Activated naive CD4-positive, alpha-beta T cell treated with anti-CD3 and anti-CD28 coated beads, Interleukin-2, amount 50 U/mL, for 16 hours (primary cell): ENCODE measurements at places on chromosomes 6 and 20.

GRCh38 chr6:128847431-128848210 lies 35.3 kb upstream of the LAMA2 start:
- DNase-seq, result no peak

DNA sequence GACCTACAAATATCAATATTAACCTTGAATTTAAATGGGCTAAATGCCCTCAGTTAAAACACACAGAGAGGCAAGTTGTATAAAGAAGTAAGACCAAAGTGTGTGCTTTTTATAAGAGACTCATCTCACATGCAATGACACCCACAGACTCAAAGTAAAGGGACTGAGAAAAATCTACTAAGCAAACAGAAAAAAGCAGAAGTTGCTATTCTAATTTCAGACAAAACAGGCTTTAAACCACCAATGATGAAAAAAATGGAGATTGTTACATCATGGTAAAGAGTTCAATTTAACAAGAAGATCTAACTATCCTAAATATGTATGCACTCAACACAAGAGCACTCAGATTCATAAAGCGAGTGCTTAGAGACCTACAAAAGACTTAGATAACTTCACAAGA lies 741.9 kb upstream of the MARCKS start:
- DNase-seq, result no peak

- DNase-seq, result no peak
Measured at GRCh38 chr6:16254535-16254934, 16.1 kb downstream of the GMPR start.

- no peak for DNase-seq
Measured at GRCh38 chr6:140043357-140043756, 668.9 kb upstream of the CITED2 start.

GRCh38 chr6:159307246-159307790 lies 138.1 kb downstream of the FNDC1 start:
- no peak for DNase-seq

DNA sequence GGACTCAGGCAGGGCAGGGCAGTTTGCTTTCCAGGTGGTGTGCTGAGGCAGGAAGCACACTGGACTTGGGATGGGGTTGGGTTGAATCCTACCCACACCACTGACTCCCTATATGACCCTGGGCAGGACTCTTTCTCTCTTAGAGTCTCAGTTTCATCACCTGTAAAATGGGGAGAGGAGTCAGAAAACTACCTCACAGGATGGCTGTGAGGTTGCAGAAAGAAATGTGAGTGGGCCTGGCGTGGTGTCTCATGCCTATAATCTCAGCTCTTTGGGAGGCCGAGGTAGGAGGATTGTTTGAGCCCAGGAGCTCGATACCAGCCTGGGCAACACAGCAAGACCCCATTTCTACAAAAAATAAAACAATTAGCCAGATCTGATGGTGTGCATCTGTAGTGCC lies 67.2 kb downstream of the CD40 start:
- no peak for DNase-seq

GRCh38 chr6:12485226-12485764 lies 195.1 kb downstream of the EDN1 start:
- DNase-seq, result no peak

DNA sequence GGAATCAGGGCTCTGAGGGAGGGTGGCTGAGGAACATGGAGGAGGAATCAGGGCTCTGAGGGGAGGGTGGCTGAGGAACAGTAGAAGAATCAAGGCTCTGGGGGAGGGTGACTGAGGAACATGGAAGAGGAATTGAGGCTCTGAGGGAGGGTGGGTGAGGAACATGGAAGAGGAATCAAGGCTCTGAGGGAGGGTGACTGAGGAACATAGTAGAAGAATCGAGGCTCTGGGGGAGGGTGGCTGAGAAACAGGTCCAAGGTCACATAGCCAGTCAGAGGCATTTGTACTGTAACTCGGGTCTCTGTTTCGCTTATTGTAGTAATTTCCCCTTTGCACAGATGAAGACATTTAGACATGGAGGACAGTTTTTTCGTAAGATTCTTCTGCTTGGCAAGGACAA lies 164.8 kb downstream of the SOBP start:
- no peak for DNase-seq

GRCh38 chr6:1798303-1798964 lies 188.7 kb downstream of the FOXC1 start:
- no peak for DNase-seq

DNA sequence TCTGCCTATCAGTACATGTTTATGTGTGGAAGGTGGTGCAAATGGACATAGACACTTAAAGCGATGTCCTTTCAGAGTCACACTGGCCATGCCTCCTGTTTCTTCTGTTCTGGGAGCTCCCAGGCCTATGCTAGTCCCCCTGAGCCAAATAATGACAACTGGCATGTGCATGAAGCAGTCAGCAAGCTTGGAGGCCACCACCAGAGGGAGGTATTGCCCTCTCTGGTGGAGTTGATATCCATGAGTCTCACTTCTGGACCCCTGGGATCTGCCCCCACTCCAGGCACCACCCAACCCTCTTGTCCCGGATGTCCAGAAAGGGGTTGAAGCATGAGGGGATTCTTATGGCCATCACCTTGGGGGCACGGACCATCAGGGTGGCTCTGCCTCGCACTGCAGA lies 172.2 kb downstream of the AIG1 start:
- DNase-seq, result peak; percentile 12

DNA sequence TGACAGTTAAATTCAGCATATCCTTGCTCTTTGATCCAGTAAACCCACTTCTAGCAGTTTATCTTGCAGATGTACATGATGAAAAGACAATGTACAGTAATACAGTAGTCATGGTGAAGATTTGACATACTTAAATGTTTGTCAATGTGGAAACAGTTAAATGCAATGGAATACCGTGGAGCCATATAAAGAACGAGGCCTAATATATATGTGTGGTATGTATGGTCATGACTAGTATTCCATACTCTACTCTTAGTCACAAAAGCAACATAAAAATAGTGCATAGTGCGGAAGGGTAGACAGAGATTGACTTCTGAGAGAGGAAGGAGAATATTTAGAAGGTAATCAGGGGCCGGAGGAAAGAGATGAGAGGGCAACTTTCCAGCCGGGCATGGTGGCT lies 70.7 kb upstream of the ARMC2 start:
- no peak for DNase-seq

DNA sequence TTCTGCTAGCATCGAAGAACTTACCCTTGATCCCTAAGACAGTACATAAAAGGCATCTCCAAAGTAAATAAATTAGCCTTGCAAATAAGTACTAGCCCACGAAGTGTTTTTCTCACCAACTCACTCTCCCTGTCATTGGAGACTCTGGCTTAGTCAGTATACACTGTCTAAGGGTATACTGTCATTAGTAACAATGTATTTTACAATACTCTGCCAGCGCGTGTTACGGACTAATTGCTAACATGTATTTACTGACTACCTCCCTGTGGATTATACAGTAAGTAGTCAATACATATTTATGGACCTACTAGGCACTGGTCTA lies 72.1 kb downstream of the NFATC2 start:
- DNase-seq, result no peak

GRCh38 chr20:59845472-59845871 lies 88.0 kb downstream of the SYCP2 start:
- DNase-seq, result no peak

DNA sequence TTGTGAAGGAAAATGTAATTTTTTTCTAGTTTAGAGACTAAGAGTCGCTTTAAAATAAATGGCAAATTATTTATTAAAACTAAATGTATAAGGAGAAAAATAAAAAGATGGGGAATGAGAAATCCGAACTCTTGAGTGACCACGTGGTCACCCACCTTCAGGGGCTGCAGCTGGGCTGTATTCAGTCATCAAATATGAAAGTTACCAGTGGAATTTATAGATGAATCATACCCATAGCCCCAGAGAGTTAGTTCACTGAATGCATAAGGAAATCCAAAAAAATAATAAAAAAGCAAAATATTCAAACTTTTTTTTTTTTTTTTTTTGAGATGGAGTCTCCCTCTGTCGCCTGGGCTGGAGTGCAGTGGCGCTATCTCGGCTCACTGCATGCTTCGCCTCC lies 947.7 kb upstream of the ADGRB3 start:
- DNase-seq, result no peak

- no peak for DNase-seq
Measured at GRCh38 chr6:132065556-132065955, 114.4 kb upstream of the CCN2 start.

- DNase-seq, result no peak
Measured at GRCh38 chr6:109000289-109000688, 94.4 kb downstream of the SESN1 start.
